Stimulated activated CD8-positive, alpha-beta memory T cell treated with anti-CD3 and anti-CD28 coated beads, Interleukin-7, amount 100 ng/mL, for 1 hour (primary cell): ENCODE measurements at places on chromosomes 13 and 19.

GRCh38 chr19:47271949-47272348, 2.7 kb upstream of the INAFM1 start:
- no peak for DNase-seq

- DNase-seq = no peak
Observed at GRCh38 chr13:97538203-97538602, 104.2 kb downstream of the RAP2A start.

- no peak for DNase-seq
Observed at GRCh38 chr19:33000910-33001309, 28.9 kb downstream of the FAAP24 start.

DNA sequence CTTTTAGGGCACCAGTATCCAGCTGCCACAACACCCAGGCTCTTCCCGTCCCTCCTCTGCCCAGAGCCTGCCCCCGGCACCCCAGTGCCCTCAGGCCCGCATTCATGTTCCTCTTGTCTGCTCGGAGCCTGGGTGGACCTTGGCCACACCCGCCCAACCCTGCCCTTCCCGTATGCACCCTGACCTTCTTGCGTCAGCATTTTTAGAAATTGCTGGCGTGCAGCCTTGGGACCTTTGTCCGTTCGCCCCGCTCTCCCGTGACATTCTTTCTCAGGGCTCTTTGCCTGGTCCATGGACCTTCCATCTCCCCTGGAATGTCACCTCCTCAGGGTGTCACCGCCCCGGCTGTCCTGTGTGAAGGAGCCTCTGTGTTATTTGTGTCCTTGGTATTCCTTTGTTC, 7.6 kb downstream of the NUCB1 start:
- no peak for DNase-seq

GRCh38 chr13:30726192-30726591, 9.2 kb upstream of the ALOX5AP start:
- DNase-seq = no peak

DNA sequence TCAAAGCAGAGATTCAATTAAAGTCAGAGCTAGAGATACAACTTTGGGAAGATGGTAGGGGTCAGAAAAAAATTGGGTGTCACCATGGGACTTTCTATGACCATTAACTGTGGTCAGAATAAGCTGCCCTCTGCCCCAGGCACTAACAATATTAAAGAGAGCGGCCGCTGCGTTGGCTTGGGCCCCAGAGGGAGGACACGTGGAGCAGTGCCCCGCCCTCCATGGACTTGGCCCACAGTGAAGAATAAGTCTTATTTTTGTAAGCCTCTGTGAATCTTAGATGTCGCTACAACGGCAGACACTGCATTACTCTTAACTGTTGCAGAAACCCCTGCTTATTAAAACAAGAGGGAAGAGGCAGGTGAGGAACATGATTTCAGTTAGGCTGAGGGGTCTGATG, 172.7 kb downstream of the UQCRFS1 start:
- DNase-seq = no peak

DNA sequence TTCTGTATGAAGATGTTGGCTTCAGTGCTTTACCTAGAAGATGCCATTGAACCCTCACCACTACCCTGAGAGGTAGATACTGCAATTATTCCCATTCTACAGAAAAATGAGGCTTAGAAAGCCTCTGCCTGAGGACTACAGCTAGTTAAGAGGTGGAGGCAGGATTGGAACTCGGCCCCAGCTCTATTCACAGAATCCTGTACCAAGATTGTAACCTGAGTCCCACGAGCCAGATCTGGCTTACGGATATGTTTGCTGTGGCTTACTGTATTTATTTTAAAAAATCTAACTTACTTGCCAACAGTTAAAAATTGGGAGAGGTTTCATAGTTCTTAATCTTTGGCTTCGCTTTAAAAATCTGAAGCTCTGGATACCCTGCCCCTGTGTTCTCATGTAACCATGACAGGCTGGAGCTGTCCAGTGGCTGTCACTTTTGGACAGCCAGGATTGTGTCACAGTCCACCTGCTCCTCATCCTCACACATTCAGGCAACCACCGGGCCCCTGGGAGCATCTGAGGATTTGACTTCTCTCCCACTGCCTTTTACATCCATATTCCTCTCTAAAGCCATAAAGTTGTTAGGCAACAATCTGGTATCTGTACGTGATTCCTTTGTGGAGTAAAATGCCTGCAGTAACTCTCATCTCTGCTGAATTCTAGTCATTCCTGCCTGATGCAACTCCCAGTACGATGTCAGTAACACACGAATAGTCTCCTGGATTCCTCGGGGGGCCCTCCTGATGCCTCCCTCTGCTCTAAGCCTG, 160.8 kb upstream of the SERP2 start:
- DNase-seq = no peak

GRCh38 chr19:16862826-16863415, 25.9 kb upstream of the F2RL3 start:
- DNase-seq = no peak

DNA sequence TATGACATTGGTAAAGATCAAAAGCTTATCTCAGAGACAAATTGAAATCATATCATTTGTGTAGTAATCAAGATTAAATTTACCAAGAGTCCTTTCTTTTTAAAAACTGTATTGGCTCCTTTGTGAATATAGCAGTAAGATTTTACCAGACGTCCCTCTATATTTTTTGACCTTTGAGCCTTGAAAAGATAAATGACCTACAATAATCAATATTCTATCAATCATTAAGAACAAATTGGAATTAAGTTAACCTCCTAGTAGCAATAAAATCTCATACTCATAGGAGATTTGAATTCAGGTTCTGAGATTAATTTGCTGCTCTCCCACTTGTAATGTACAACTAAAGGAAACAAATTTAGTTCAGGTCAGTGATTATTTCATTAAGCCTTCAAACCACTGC, 78.3 kb downstream of the FGF14 start:
- DNase-seq = no peak

GRCh38 chr13:102757006-102757405, 16.6 kb downstream of the TEX30 start:
- no peak for DNase-seq

DNA sequence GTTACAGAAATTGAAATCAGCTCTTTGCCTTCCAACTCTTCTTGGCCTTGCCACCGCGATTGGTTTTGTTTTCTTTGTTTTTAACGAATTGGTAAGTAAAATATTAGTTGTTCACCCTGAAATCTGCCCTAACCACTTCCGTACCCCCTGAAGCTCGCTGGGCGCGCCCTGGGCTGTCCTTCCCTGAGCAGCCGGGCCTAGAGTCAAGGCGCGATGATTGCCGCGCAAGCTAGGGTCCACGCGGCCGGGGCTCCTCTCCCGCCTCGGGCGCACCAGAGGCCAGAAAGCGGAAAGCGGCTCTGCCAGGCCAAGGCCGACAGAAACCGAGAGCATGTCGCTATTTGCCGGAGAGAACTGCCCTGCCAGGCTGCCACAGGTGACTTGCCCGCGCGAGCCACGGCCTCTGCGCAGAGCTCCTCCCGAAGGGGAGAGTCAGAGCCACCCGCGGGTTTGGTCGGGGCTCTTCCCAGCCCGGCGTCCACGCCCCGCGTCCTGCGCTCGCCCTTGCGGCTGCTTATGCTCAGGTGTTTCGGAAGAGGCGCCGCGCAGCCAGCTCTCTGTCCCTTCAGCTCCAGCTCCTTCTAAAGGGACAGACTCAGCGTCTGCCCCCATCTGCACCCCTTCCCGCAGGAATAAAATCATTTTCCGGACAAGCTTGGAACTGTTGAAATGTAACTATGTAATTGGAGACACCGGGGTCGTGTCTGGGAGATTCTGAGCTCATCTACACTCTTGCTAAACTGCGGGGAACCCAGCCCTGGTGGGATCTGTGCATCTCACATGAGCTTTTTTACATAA, 6.6 kb upstream of the CDX2 start:
- DNase-seq = no peak

- no peak for DNase-seq
Observed at GRCh38 chr13:54361460-54361859, 1332.8 kb downstream of the OLFM4 start.

DNA sequence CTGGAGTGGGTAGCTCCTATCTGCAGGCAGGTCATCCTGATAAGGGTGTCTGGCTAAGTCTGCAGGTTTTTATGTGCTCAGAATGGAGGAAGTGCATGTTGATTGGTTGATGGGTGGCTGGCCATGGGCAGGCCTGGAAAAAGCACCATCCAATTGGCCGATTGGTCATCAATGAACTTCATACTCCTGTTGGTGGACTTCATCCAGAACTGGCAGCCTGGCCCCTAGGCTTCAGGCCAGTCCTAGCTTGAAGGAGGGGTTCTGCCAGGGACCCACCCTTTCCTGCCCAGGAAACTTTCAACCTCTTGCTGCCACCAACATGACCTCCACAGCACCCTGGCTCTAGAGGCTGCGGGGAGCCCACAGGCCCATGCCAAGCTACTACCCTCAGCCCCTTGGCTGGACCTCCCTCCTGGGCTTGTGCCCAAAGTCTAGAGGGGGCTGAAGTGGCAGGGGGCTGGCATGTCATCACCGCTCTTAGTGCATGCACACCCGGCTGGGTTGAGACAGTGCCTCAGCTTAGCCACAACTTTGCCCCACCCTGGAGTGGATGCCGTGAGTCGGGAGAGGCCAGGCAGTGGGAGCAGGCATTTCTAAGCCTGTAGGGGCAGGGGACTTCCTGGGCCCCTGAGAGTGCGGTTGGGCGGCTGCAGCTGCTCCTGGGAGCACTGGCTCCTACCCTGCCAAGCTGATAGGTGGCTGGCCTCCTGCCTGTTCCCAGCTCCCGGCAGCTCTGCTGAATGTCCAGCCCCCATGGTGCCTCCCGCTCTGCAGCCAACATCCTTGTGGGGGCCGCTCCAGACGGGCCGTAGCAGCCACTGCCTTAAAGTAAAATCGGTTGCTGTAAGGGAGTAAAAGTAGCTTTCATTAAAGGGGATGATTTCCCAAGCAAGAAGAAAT, 13.2 kb downstream of the DNAJC15 start:
- DNase-seq = no peak

- DNase-seq = no peak
Observed at GRCh38 chr13:32791545-32792172, 205.4 kb downstream of the PDS5B start.

- DNase-seq = no peak
Observed at GRCh38 chr19:38172001-38172400, 52.0 kb downstream of the DPF1 start.
